ENCODE measurements at places on chromosomes 1 and 21. TPM values are rescaled to one million over a fixed set of nuclear protein-coding genes. Genes with fewer than 3 reads are reported as not detected.

GRCh38 chr1:67771152-67771551, 62.1 kb downstream of the GNG12 start:
- H3K27me3 ChIP-seq = no peaks in the 10 kb centered on the region
- no peak overlapping the region for H3K4me3 ChIP-seq
- DNase-seq = no peak
- H3K4me1 ChIP-seq = no peaks in the 10 kb centered on the region

DNA sequence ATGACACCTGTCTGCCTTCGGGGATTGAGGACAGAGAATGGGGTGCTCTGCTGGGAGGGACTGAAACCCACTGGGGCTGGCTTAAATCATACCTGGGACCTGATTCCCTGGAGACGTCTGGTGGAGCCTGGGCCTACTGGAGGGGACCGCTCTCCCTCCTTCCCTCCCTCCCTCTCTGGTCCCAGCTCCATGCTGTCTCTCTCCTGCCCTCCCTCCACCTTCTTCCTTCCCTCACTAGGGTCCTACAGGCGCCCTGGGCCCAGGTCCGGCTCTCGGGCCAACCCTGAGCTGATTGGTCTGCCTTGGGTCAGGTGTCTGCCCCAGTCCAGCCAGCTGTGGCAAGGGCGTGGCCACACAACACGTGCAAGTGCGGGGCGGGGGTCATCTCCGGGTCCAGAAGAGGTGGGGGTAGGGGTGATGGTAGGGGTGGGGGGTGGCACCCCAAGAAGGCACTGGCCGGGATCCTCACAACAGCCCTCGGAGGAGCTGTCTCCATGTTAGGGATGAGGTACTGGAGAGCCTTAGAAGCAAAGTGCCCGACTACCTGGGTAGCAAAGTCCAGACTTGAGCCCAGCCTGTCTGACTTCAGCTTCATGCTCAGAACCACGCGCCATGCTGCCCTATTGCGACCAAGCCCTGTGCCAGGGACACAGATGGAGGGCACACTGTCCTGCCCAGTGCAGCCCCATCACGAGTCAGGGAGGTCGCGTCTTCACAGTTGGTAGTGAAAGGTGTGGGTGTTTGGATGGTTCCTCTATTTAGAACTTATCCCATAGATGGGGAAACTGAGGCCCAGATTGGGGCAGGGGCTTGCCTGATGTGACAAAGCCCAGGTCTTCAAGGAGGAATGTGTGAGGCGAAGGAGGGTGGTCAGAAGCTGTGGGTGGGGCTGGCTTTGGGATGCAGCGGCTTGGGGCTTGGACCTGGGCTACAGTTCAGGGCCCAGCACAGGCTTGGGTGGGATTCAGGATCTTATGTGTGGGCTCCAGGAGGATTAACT, 574.1 kb downstream of the PTPRU start:
- no peaks in the 10 kb centered on the region for H3K4me1 ChIP-seq
- no peak overlapping the region for H3K27ac ChIP-seq
- no peak overlapping the region for H3K4me3 ChIP-seq
- no peaks in the 10 kb centered on the region for H3K27me3 ChIP-seq
- H3K36me3 ChIP-seq = no peaks in the 10 kb centered on the region
- no peak for DNase-seq

The GDAP2 gene
- total RNA-seq = 14.4 TPM

The KCNJ9 gene
- total RNA-seq = 0.51 TPM

The SYT11 gene
- 28.0 TPM for total RNA-seq
